Esophagus mucosa (tissue), 1 donor: ENCODE measurements at places on chromosomes 3 and 15. TPM values are rescaled to one million over a fixed set of nuclear protein-coding genes. Genes with fewer than 3 reads are reported as not detected.

- ATAC-seq, result no peak
Measured at GRCh38 chr15:55366981-55367380, 41.2 kb downstream of the CCPG1 start.

GRCh38 chr3:181432992-181433391, 278.7 kb upstream of the SOX2 start:
- ATAC-seq, result no peak

Gene PCCB
- 32.0 TPM for total RNA-seq

Gene ATP13A5
- total RNA-seq, result 0.12 TPM

Gene NUSAP1
- total RNA-seq, result 39.1 TPM

DNA sequence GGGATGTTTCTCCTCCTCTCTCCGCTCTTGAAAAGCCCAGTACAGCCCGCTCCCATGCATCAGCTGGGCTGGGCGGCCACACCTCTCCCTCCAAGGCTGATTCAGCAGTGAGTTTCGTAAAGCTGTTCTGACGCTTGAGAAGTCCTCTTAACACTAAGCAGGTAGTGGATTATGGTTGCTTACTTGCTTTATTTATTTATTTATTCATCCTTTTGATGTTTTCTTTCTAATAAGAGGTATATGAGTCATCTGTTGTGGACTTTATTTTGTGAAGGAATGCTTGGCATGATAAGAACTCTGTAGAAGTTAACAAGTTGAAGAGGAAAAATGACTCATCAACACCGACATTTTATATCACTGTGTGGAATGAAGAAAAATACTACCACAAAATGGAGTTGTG, 285.0 kb downstream of the SQOR start:
- peak; percentile 92 for ATAC-seq
